ENCODE measurements at places on chromosomes 2 and 18.

DNA sequence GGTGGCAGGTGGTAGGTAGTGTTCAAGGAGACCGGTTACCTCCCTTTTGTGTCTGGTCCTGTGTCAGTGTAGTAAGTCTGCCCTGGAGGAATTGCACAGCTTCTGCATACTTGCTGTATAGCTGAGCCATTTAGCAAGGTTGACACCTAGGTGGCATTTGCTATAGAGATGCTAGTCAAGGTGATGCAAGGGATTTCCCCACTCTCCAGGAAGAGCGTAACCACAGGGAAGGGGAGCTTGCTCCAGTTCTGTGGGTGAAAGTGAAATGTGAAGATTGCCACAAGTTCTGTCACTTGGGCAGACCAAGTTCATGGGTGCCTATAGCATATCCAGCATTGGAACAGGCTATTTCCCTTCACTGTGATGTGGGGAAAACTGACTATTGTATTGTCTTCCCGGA lies 28.1 kb downstream of the NAT8 start:
- DNase-seq = no peak

GRCh38 chr2:109719871-109720270 lies 74.2 kb upstream of the RGPD5 start:
- DNase-seq = no peak

- DNase-seq = no peak
Measured at GRCh38 chr2:27390822-27391679, 10.5 kb upstream of the ZNF513 start.

- no peak for DNase-seq
Measured at GRCh38 chr18:24846138-24846537, 385.7 kb downstream of the HRH4 start.

DNA sequence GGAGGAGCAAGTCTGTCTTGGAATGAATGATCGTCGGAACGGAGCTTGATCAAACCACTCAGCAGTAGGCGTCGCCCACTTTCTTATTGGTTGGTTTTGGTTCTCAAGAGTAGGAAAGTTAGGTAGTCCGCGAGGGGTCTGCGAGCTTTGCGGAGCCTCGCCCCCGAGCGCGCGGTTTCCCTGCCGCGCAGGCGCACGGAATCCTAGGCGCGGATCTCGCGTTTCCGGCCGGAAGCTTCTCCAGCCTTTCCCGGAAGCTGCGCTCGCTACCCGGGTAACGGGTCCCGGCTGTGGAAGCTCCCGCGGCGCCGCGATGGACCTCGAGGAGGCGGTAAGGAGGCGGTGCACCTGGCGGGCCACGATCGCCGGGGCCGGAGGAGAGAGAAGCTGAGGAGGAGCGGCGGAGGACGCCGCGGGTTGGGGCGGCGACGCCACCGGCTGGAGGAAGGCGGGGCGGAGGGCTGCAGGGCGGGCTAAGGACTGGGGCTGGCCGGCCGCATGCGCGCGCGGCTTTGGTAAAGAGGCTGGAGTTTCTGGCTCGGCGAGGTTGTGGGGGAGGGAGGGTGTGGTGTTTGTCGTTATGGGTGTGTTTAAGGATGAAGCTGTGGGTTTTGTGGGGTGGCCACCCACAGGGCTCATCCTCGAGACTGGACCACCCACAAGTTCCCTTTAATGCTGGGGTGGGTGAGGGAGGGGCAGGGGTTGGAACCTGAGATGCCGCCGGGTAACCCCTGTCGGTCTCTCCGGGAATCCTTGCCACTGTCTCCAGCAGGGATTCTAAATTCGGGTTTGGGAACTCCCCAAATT lies at the start of gene TAF1B:
TSS of gene TAF1B (plus strand) at position 246 of the 807 bp plus-strand sequence. CDS start at position 314, 68 bp downstream.
- DNase-seq = peak; percentile 93

- no peak for DNase-seq
Measured at GRCh38 chr2:56732946-56733345, 549.2 kb downstream of the CCDC85A start.

DNA sequence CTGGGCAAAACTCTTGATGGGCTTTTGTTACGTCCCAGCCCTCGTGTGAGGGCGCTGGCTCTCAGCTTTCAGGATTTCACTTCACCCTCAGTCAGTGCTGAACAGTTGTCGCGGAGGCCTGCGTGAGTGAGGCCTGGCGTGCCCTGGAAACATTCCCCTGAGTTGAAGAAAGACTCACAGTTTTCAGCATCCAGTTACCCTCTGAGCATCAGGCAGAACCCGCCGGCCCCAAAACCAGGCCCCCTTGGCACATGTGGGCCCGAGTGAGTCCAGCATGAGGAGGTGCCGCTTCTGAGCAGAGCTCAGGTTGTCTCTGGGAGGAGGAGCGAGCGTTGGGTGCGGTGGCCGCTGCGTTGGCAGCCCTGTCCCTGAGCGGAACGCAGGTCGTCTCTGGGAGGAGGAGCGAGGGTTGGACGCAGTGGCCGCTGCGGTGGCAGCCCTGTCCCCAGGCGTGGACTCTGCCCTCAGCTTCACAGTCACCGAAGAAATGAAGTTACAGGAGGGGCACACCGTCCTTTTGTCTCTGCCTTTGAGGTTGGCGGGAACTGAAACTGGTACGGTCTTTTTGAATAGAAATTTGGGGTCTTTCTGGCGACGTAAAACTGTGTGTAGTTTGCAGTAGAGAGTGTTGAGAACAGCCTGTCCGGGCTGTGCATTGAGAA lies at the start of gene NEU4:
TSS of gene NEU4 (plus strand) at position 473 of the 662 bp plus-strand sequence. CDS start 5,292 bp downstream, outside the sequence.
- DNase-seq = no peak

DNA sequence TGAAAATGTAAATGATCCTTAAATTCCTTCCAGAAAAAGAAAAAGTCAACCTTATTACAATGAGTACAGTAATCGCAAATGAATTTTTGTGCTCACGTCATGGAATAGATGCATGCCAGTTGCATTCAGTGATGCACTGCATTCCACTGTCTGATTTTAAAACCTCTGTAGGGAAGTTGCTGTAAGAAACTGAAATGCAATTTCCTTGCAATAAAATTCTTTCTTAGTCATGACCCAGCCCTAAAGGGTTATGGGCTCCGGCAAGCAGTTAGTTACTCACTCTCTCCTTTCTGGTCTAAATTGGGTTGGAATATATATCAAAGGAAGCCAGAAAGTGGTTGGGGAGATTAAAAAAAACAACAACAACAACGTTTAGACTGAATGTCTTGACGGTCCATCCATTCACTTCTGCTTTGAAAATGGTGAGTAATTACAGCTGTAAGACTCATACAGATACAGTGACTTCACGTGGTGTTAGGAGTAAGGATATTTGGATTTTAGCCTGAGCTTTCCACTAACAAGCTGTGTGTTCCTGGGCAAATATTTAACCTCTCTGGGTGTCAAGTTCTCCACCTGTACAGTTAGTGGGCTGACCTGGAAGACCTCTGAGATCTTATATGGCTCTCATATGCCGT lies 8.6 kb upstream of the RND3 start:
- DNase-seq = no peak

DNA sequence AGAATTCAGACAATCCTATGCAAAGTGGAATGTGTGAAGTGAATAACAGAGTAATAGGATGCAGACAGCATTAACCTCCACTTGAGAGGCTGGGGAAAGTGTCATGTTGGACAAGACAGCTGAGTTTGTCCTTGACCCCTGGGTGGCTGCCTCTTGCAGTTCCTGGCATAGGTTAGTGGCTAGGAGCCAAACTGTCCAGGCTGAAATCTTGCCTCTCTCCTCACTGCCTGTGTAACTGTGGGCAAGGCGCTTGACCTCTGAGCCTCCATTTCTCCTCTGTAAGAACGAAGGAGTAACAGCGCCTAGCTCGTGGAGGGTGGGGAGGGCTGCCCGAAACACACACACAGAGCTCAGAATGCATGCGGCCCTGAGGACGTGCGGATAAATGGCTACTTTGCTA lies 34.8 kb upstream of the LDLRAD4 start:
- DNase-seq = no peak

DNA sequence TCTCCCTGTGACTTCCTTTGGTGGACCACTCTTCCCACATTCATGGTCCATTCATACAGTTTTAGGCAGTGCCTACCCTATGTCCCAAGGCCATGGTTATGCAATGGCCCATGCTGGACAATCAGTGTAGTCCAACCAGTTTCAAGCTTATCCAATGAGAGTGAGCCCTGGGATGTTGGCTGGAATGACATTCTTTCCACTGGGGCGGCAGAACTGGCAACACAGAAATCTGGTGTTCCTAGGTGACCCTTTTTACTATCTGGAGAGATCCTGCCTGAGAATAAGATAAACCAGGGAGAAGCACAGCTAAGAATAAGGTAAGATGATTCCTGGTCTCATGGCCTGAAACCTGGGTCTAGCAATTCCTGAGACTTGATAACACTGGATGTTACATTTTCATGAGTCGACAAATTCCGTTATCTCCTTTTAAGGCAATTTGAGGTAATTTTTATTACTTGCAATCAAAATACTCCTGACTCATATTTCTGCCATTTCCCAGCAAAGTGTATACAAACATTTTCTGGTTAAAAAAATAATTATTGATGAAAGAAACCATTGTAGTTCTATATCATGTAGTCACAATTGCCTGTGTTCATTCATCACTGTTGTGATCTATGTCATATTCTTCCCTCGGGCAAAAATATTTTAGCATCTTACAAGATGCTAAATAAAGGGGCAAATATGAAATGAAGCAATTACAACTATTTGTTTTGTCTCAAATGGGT lies 271.5 kb upstream of the LYPD1 start:
- no peak for DNase-seq

DNA sequence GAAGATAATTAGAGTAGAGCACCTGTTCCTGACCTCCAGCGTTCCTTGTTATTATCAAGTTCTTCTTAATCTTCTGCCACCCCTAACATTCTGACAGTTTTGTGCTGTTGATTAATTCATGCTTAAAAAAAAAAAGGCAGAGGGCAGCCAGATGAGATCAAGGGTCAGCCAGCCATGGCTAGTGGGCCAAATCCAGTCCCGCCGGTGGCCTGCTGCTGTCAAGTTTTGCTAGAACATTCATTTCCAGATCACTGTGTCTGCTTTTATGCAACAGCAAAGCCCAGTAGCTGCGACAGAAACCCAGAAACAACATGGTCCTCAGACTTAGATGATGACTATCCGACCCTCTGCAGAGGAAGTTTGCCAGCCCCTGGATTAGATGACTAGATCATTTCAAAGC lies 101.6 kb downstream of the RNF144A start:
- no peak for DNase-seq

DNA sequence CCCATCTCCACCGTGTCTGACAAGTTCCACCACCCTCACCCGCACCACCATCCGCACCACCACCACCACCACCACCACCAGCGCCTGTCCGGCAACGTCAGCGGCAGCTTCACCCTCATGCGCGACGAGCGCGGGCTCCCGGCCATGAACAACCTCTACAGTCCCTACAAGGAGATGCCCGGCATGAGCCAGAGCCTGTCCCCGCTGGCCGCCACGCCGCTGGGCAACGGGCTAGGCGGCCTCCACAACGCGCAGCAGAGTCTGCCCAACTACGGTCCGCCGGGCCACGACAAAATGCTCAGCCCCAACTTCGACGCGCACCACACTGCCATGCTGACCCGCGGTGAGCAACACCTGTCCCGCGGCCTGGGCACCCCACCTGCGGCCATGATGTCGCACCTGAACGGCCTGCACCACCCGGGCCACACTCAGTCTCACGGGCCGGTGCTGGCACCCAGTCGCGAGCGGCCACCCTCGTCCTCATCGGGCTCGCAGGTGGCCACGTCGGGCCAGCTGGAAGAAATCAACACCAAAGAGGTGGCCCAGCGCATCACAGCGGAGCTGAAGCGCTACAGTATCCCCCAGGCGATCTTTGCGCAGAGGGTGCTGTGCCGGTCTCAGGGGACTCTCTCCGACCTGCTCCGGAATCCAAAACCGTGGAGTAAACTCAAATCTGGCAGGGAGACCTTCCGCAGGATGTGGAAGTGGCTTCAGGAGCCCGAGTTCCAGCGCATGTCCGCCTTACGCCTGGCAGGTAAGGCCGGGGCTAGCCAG lies 1.2 kb downstream of the ONECUT2 start:
- DNase-seq = no peak
